ENCODE measurements at places on chromosomes 3 and 15.

DNA sequence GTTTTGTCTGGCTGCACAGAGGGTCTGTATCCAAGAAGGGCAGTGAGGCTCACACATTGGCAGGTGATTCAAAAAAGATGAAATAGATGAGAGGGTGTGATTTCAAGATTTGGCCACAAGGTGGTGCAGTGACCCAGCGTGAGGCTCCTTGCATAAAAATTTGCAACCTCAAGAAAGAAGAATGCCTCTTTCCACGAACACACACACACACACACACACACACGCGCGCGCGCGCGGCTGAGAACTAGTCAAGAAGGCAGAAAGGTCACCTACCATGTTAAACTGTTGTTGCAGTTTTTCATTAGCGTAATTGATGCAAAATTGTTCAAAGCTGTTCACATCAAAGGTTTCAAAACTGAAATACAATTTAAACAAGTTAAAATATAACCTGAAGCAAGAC lies 39.2 kb downstream of the MYO5C start:
- DNase-seq = peak; percentile 70

- DNase-seq = no peak
Observed at GRCh38 chr3:51998774-51999173, 3.1 kb upstream of the RPL29 start.

DNA sequence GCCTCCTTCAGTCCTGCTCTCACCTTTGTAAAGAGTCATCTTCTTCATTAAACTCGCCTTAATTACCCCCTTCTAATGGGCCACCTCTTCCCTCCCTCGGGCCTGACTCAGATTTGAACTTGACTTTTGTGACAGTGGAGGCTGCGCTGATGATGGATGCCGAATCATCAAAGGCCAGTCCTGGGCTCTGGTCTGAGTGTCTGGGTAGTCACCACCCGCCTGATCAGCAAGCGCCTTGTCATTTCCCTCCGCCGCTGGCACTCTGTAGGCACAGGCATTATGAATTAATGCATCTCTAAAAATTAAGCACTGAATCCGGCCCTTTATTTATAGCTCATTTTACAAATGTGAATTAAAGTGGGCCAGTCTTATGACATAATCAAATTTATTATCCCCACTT lies 116.7 kb upstream of the PROK2 start:
- no peak for DNase-seq

- no peak for DNase-seq
Observed at GRCh38 chr15:47035475-47036406, 681.6 kb upstream of the SEMA6D start.

- DNase-seq = no peak
Observed at GRCh38 chr3:127226457-127226856, 33.5 kb downstream of the PRR23E start.

DNA sequence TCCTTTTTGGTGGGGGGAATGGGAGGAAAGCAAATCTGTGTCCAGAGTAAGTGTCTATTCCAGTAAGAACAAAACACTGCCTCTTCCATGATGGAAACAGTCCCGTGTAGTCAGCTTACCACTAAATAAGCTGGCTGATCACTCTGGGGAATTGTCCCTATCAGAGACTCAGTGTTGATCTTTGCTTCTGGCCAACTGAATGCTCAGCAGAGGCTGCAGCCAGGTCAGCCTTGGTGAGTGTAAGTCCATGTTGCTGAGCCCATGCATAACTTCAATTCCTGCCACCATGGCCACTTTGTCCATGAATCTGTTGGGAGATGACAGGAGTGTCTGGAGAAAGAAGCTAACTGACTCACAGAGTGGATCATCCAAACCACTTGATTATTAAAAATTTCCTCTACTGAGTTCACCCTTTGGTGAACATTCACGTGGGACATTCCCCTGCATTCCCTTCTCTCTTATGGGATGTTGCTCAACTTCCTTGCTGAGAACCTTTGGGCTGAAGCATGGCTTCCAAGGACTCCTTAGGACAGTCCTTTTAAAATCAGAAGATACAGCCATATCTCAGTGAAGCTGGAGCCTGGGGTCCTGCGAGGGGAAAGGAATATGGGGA lies 33.9 kb upstream of the XCR1 start:
- DNase-seq = peak; percentile 71

- DNase-seq = no peak
Observed at GRCh38 chr15:55535436-55535835, 27.4 kb upstream of the DNAAF4 start.

- DNase-seq = no peak
Observed at GRCh38 chr3:53566461-53567145, 72.2 kb downstream of the CACNA1D start.

DNA sequence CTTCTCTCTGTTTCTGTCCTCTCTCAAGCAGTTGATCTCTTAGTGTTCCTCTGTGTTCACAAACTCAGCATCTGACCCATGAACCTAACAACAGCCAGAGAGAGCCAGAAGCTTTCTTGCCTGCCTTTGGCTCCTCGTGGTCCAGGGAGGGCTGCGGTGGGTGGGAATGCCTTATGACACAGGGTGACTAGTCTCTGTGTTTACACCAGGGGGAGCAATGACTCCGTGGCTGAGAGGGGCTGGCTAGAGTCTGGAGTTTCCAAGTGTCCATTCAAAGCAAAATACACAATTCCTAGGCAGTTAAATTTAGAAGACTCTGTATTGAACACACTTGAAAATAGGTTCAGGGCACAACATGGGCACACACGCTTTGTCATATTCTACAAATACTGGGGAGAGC lies 370.0 kb upstream of the FRG2C start:
- peak; percentile 12 for DNase-seq

DNA sequence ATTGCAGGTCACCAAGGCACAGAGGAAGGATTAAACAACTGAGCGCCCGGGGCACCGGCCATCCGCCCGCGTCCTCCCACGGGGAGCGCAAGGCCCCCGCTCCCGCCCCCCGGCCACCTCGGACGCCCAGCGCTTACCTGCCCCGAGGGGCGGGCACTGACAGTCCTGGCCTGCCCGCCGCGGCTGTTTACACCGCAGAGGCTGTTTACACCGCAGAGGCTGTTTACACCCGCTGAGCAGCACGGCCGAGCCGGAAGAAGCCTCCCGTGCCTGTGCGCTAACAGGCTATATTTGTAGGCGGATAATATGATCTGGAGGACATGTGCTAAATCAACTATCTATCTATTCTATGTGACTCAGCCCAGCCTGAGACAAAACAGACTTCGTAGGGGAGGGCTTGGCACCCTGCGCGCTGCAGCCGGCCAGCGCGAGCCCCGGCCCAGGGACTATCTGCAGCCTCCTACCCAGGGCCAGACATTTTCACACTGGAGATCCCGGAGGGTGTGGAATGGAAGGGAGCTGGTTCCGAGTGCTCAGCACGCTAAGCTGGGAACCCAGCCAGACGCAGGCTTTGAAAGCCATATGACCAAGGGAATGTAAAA lies at the start of gene LRRC2:
LRRC2 (minus strand) TSS at position 263 of the 602 bp plus-strand sequence. CDS start 14,711 bp downstream, outside the sequence.
- no peak for DNase-seq

GRCh38 chr3:53346922-53347260 lies 452 bp downstream of the DCP1A start:
- peak; percentile 33 for DNase-seq

DNA sequence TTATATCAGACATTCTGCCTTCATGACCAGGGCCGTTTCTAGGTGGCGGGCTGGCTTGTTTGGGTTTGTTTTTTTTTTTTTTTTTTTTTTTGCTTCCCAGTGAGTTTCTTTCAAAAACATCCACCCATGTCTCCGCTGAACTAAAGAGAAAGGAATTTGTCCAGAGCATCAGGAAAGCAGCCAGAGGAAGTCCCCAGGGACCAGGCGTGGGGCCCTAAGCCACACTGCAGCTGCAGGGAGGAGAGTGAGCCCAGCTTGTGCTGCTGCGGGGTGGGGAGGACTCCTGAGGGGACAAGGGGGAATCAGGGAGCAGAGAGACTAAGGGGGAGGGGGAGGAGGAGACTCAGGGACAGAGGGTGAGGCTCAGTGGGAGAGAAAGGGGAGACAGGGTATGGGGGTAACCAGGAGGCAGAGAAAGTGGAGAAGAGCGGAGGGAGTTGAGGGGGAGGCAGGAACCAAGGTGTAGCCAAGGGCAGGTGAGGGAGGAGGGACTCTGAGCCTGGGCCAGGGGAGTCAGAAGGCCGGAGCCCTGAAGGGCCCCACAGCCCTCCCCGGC lies 49.5 kb downstream of the CYP11A1 start:
- DNase-seq = no peak

DNA sequence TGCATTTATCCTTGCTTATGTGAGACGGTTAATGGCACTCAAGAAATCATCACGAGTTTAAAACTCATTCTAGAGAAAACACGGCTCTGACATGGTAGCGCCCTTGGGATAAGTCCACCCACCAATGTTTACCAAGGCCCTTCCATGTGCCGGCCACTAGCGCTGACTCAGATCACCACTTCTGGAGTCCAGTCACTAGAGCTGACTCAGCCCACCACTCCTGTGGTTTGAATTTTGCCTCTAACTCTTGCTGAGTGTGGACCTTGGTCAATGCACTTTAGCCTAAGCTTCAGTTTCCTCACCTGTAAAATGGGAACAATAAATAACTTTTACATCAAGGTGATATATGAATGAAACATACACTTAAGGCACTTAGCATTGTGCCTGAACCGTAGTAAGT lies 358.4 kb upstream of the PROK2 start:
- DNase-seq = peak; percentile 24

GRCh38 chr3:15646851-15647511 lies 45.4 kb downstream of the BTD start:
- no peak for DNase-seq

DNA sequence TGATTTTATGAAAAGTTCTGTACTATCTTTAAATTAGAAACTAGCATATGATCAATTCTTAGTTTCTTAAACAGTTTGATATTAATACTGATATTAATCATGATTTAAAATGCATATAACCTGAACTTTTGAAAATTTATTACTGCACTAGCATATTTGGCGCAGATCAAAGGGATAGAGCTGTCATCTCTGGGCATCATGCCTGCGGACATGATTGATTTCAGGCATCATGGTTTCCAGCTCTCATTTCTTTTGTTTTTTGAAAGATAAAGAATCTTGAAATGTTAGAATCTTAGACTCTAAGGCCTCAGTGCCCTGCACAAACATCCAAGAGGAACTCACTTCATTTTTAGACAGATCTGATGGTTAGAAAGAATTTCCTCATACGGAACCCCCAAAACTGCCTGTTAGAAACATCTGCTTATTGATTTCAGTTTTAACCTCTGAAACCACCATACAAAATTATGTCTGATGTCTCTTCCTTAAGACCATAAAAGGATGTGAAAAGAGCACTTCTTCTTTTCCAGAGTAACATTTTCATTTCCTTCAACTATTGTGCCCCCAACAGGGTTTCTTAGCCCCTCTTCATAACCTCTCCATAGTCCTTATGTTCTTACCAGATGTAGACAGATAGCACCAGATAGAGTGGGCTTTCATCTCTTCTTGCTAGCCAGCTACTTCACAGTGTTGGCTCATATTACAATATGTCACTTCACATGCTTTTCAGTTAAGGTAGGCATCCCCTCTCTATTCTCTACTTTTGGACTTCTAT lies 110.8 kb downstream of the BBX start:
- DNase-seq = no peak

- no peak for DNase-seq
Observed at GRCh38 chr3:42116466-42116865, 25.3 kb downstream of the TRAK1 start.

GRCh38 chr3:161423911-161424522 lies 52.7 kb upstream of the SPTSSB start:
- DNase-seq = peak; percentile 39

- no peak for DNase-seq
Observed at GRCh38 chr3:142353571-142353970, 94.3 kb downstream of the XRN1 start.

DNA sequence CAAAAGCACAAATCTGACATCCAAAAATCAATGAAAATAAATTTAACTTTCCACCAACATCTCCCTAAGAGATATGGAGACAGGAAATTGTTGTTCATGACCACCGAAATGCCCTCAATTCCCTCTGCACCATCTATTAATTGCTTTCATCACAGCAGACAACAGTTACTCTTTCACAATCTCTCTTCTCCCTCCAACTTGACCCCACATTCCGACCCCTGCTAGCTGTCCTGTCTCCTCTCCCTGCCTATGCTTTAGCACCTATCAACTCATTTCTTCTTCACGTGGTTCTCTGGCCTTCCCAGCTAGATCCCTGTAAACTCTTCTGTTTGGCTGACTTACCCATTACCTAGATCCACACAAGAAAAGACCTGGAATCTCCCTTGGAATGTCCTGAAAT lies 173.9 kb upstream of the ADAMTS9 start:
- DNase-seq = no peak

DNA sequence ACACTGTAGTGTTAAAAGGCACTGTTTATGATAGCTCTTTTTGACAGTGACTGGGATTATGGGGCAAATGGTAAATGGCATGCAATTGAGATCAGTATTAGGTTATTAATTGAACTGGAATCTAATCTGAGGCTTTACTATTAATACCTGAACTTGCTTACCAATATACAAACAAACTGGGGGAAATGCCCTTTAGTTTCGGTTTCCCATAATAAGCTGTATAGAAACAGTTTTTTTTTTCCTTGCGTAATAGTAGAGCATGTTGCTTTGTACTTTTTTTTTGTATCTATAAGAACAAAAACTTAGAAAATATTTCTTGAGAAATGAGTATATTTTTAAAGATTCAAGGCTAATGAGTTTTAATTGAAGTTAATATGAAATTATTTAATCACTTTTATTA lies 95.0 kb downstream of the FNDC3B start:
- peak; percentile 91 for DNase-seq

- DNase-seq = no peak
Observed at GRCh38 chr15:41939986-41940385, 32.4 kb downstream of the EHD4 start.

GRCh38 chr3:189404797-189405484 lies 226.2 kb upstream of the TP63 start:
- no peak for DNase-seq

- DNase-seq = no peak
Observed at GRCh38 chr15:32982001-32982400, 212.5 kb downstream of the FMN1 start.

DNA sequence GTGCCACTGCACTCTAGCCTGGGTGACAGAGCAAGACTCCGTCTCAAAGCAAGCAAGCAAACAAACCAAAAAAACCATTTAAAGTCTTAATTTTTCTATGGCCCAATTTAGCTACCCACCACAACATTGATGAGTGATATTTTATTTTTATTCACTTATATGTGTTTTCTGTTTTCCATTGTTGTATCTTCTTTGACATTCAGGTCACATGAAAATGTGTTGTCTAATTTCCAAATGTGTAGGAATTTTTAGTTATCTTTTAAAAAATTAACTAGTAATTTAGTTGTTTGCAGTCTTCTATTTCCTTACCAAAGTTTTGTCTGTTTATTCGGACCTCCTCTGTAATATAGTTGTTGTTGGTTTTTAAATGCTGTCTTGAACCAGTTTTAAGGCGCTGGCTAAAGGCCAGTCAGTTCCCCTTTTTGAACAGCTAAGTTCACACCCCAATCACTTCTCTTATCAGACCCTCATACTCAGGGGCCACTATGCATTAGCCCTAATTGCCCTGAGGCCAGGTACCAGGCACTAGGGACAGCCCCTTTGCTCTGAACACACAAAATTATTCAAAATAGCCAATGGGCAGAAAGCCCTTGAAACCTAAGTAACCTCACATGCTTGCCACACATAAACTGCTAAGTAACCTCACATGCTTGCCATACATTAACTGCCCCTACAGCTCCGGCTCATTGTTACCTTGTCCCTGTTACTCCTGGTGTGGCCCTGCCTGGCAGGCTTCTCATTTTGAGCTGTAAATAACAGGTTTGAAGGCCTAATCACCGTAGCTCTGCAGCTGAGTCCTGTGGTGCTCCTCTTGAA lies 4.3 kb upstream of the CCR4 start:
- DNase-seq = no peak

Measured in inflammatory macrophage treated with lipopolysaccharide for 4 hours (primary cell).